Fibroblast of skin of scalp (primary cell): ENCODE measurements at places on chromosomes 6 and 20.

DNA sequence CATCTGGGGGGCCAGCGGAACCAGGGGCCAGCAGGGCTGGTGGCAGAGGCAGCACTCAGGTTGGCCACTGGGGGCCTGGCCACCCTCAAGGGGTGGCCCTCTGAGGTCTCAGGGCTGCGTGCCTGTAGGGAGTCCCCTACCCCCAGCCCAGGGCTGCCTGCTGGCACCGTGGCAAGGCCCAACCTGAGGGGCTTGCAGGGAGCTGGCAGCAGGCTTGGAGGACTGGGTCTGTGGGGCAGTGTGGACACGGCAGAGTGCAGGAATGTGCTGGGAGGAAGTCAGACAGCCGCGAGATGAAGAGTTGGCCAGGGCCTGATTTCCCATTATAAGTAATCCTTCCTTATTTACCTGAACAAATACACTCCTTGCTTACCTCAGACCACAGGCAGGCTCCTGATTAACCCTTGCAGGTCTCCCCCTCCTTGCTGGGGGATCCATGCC, at the start of gene SPDEF:
Gene SPDEF (minus strand): TSS at position 299 of the 441 bp plus-strand sequence. CDS start 11,874 bp downstream, outside the sequence.
- no peak for DNase-seq

GRCh38 chr6:44024574-44025219, 102.6 kb downstream of the MRPL14 start:
- peak; percentile 66 for DNase-seq

- no peak for DNase-seq
Observed at GRCh38 chr6:38542031-38542430, 97.7 kb downstream of the BTBD9 start.

- DNase-seq, result peak; percentile 53
Observed at GRCh38 chr20:1185790-1186334, 1.1 kb upstream of the TMEM74B start.

GRCh38 chr6:142740449-142740848, 204.5 kb downstream of the HIVEP2 start:
- DNase-seq, result no peak

GRCh38 chr6:114580882-114581281, 238.1 kb upstream of the HS3ST5 start:
- no peak for DNase-seq

DNA sequence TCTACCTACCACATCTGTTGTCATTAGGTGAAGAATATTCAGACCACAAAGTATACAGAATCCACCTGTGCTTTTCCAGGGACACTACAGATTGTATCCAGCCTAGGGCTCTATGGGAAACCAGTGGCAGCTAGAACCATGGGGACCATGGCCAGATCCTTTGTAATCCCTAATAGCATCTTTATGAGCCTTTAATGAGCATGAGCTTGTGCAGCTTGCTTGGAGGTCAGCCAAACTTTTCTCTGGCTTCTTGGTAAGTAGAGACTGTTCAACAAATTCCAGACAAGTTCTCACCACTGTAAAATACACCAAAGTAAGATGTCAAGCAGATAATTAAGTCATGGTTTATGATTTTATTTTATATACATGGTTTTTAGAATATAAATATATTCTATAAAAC, 301.6 kb upstream of the ADGRB3 start:
- DNase-seq, result peak; percentile 12

DNA sequence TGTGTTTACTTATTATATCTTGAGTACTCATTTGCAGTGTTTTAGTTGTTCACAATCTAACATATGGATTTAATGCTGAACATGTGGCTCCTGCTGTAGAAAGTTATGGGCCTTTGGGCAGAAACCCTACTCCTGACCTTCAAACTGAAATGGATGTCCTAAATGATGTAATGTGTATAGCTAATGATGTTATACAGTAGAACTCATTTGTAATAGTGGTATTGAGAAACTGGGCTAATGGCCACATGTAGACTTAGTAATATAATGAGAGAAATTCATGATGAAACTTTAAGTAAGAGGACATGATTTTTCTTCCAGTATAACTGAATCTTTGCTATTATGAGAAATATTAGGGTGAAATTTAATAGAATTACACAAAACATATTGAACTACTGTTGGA, 121.3 kb upstream of the PTPRK start:
- DNase-seq, result peak; percentile 17
